Natural killer cell (primary cell): ENCODE measurements at places on chromosomes 5 and 9. TPM values are rescaled to one million over a fixed set of nuclear protein-coding genes. Genes with fewer than 3 reads are reported as not detected.

- DNase-seq = peak; percentile 81
Observed at GRCh38 chr5:72234265-72234700, 85.8 kb downstream of the MRPS27 start.

Gene SNX18
- total RNA-seq = 31.1 TPM

DNA sequence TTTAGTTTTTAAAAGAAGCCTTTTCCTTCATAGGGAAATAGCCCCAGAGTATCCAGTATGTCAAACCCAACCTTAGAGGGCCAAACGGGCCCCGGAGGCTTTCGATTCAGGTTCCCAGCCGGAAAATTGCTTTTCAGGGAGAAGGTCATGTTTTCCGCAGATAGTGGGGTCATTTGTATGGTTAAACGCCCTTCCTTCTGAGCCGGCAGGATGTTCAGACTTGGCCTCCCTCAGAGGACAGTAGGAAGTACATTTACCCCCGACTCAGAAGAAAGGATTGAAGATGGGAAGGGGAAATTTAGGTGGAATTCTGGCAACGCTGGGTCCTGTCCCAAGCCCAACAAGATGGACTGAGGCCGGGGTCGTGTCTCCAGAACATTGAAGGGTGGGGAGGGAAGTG is 195.2 kb downstream of the AOPEP start:
- DNase-seq = no peak

- DNase-seq = no peak
Observed at GRCh38 chr5:150674341-150674821, 13.3 kb downstream of the MYOZ3 start.

DNA sequence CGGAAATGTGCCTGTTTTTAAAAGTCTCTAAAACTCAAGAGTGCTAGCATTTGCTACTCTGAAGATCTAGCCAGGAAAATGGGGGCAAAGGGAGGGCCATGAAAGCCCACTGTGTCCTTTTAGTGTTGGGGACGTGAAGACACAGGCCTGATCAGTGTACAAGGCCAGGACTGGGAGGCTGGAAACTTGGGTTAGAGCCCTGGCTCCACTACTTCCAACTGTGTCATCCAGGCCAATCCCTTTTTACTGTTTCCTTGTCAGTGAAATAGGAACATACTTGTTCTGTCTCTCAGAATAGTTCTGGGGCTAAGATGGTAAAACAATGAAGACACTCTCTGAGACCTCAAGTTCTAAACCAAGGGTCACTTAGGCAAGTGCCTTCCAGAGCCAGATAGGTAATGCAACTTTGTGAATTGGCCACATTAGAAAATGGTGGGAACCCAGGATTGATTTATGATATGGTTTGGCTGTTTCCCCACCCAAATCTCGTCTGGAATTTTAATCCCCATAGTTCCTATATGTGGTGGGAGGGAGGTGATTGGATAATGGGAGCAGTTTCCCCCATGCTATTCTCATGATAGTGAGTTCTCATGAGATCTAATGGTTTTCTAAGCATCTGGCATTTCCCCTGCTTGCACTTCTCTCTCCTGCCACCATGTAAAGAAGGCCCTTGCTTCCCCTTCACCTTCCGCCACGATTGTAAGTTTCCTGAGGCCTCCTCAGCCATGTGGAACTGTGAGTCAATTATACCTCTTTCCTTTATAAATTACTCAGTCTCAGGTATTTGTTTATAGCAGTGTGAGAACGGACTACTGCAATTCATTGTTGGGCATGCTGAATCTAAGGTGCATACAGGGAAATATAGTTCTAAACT is 30.4 kb upstream of the B4GALT1 start:
- no peak for DNase-seq

DNA sequence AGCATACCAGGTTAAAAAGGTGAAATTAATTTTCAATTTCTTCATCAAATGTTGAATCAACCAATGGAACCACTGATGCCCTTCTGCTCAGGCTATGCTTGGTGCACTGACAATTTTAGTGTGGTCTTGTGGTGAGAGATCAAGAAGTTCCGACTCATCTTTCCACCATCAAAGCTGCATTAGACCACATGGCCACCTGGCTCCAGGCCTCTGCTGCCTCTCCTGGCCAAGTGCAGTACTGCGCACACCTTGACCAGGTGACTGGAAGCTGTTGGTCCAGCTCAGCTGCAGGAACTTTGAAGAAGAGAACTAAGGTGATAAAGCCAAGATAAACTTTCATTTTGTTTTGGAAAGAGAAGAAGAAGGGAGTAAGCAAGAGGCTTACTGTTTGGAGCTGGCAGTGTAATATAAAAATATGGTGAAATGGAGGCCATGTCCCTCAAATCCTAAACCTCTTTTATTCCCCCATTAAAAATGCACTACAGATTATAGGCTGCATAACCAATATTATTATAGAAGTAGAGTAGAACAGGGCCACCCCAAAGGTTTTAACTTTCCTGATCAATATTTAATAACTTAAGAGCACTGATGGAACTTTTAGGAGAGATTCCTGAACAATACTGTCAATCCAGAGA is 315.5 kb upstream of the C9orf72 start:
- DNase-seq = peak; percentile 18

GRCh38 chr5:126098330-126099017 is 324.7 kb upstream of the GRAMD2B start:
- no peak for DNase-seq

Gene PCDHGA9
- total RNA-seq = 1.7 TPM

DNA sequence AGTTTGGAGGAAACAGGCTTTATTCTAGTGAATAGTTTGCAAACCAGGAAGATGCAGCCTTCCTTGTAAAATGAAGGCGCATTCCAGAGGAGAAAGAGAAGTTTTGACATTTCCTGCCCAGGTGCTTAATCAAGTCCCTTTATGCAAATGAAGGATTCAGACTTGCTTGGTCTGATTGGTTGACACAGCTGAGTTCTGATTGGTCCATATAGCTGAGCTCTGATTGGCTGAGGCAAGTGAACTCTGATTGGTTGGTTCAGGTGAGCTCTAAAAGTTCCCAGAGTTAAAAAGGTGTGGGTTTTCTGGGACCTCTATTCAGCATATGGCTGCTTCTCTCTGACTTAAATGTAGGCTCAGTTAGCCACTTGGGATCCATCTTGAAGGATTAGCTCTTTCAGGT is 151.0 kb downstream of the CACNA1B start:
- DNase-seq = no peak

GRCh38 chr5:6543346-6543730 is 89.5 kb downstream of the NSUN2 start:
- no peak for DNase-seq

Gene GGTA1
- 0.23 TPM for total RNA-seq

Gene CCNI2
- total RNA-seq = not detected

- no peak for DNase-seq
Observed at GRCh38 chr9:22454016-22454415, 7.4 kb downstream of the DMRTA1 start.

DNA sequence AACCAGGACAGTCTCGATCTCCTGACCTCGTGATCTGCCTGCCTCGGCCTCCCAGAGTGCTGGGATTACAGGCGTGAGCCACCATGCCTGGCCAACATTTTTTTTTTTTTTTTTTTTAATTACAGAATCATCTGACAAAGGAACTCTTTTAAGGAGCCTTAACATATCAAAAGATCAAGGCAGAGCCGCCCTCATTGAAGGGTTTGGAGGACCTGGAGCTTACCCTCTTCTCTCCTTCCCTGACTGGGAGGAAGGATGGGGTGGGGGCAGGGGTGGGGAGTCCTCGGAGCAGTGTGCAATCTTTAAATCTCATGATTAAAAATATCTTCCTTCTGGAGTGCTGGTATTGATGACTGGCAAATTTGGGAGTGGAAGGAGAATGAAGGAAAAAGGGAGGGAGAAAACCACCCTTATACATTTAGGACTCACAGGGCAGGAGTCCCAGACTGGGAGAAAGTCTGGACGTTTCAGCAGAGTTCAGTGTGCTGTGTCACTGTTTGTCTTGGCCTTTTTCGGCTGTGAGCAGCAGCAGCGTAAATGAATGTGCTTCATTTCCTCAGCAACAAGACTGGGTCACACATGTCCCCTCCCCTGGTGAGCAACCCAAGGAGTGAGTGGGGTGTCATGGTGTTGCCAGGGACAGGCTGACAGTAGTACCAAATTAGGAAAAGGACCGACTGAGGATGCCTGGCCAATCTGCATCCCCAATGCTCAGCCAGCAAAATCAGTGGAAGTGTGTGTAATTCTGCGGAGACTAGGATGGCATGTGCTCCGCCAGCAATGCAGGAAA is 115.3 kb upstream of the BNC2 start:
- DNase-seq = no peak

DNA sequence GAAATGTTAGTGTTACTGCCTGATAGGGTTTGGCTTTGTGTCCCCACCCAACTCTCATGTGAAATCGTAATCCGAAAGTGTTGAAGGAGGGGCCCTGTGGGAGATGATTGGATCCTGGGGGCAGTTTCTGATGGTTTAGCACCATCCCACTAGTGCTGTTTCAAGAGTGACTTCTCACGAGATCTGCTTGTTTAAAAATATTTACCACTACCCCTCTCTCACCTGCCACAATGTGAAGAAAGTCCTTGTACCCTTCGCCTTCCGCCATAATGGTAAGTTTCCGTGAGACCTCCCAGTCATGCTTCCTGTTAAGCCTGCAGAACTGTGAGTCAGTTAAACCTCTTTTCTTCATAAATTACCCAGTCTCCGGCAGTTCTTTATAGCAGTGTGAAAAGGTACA is 2.6 kb upstream of the RFX3 start:
- peak; percentile 44 for DNase-seq

DNA sequence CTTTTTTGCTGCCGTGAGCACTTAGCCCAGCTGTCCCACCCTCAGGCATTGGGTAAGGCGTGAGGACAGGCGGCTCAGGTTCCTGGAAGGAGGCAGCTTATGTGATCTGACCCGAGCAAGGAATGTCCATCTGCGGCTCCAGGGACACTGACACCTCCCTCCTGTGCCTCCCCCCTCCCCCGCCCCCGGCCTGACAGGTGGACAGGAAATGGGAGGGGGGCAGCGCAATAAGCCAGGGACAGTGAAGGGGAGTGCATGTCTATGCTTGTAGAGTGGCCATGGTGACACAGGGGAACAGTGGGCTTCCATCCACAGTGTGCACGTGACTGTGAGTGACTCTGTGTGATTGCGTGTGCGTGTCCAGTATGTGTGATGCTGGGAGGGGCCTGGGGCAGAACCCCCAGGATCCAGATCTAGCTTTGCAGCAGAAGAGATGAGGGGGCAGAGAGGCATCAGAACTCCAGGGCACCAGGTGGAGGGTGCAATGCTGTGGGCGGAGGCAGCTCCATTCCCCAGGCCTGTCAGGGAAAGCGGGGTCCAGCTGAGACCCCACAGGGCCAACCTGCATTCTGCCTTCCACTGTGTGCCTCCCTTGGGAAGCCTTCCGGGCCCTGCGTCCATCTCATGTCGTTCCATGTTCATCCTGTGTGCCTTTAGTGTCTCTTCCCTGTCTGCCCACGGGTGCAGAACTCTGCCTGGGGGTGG is 30.5 kb downstream of the CNTFR start:
- DNase-seq = no peak

DNA sequence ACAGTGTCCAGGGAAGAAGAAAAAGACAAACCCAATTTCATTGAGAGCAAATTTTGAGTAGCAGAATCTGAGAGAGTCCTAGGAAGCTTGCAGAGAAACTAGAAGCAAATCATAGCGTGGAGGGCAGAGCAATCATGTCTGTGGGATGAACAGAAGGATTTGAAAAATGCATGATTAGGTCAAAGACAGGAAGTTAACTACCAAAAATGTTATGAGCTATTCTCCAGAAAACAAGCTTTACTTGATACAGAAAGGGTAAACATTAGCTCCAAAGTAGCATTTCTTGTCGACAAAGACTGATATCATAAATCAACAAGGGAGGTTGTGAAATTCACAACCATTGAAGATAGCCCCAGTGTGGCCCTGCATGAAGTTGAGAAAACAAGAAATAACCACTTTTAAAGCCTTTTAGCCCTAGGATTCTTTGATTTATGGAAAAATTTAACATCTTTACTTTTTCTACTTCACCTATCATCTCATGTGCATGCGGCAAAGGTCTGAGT is 97.7 kb upstream of the MEGF10 start:
- no peak for DNase-seq

- no peak for DNase-seq
Observed at GRCh38 chr9:117682955-117683710, 21.1 kb upstream of the TLR4 start.

GRCh38 chr5:178827636-178828035 is 32.1 kb upstream of the ZNF354B start:
- DNase-seq = no peak

Gene SPINK4
- total RNA-seq = not detected

GRCh38 chr5:135020111-135020895 is 13.7 kb downstream of the PITX1 start:
- no peak for DNase-seq

Gene SPATA31E1
- not detected for total RNA-seq

Gene SLC34A1
- total RNA-seq = 0.63 TPM

- no peak for DNase-seq
Observed at GRCh38 chr5:170336065-170336464, 38.5 kb upstream of the LCP2 start.

Gene SH2D3C
- 56.6 TPM for total RNA-seq

DNA sequence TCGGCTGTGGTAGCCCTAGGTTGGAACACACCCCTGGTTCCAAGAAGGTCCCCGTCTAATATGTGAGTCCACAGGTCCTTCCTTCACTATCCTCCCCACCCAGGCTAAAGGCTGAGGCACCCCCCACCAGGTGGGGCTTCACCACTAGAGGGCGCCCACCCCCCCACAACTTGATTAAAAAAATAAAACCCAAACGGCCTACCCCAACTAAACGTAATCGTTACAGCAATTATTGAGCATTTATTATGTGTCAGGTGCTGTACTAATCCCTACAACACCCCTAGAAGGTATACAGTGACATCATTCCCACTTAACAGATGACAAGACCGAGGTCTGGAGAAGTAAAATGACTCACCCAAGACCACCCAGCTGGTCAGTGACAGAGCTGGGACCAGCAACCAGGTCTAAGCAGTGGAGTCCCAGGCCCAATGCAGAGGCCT is 65.0 kb downstream of the FGF18 start:
- peak; percentile 37 for DNase-seq

Gene TTC33
- 11.4 TPM for total RNA-seq

- DNase-seq = no peak
Observed at GRCh38 chr5:9173281-9174048, 372.4 kb downstream of the SEMA5A start.

GRCh38 chr9:2939368-2939767 is 95.5 kb upstream of the PUM3 start:
- no peak for DNase-seq

GRCh38 chr5:178555771-178556211 is 34.4 kb downstream of the COL23A1 start:
- DNase-seq = no peak

DNA sequence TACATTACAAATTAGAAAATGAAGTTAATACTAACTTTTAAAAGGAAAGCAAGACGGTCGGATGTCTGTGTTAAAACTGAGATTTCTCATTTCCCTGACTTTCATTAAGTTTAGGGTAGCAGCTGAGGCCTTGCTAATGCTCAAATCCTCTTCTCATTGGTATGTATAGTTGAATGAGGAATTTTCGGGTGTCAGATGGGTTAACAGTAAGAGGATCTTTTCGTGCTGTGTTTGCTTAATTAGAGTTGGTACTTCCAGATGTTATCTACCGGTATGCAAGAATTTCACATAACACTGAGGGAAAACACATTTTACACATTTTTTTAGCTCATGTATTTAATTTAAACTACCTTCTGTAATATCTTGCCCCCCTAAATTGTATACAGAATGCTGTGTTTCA is 168.2 kb upstream of the CTNND2 start:
- no peak for DNase-seq

- peak; percentile 84 for DNase-seq
Observed at GRCh38 chr5:176596689-176597416, 13.1 kb downstream of the GPRIN1 start.

GRCh38 chr9:33703430-33704102 is 91.8 kb upstream of the PRSS3 start:
- no peak for DNase-seq

Gene IL33
- not detected for total RNA-seq

- no peak for DNase-seq
Observed at GRCh38 chr5:17218353-17219005, 1.0 kb downstream of the BASP1 start.
